Esophagus squamous epithelium (tissue), 5 donors: ENCODE measurements at places on chromosomes 1 and 21.

DNA sequence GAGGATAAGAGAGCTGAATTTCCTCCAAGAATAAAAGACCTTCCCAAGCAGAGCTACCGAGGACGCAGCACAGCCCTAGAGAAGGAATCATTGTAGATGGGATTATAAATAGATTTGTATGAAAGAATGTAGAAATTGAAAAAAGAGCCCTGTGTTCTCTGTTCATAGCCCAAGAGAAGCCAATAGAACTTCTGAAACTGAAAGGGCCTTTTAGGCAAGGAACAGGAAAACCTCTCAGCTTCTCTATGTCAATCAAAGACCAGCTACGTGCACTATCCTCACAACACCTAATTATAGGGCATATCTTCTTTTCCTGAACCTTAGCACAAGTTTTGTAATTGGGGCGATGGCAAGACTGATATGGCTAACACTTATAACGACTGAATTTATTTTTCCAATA is 192.4 kb upstream of the RNPC3 start:
- DNase-seq, result no peak

DNA sequence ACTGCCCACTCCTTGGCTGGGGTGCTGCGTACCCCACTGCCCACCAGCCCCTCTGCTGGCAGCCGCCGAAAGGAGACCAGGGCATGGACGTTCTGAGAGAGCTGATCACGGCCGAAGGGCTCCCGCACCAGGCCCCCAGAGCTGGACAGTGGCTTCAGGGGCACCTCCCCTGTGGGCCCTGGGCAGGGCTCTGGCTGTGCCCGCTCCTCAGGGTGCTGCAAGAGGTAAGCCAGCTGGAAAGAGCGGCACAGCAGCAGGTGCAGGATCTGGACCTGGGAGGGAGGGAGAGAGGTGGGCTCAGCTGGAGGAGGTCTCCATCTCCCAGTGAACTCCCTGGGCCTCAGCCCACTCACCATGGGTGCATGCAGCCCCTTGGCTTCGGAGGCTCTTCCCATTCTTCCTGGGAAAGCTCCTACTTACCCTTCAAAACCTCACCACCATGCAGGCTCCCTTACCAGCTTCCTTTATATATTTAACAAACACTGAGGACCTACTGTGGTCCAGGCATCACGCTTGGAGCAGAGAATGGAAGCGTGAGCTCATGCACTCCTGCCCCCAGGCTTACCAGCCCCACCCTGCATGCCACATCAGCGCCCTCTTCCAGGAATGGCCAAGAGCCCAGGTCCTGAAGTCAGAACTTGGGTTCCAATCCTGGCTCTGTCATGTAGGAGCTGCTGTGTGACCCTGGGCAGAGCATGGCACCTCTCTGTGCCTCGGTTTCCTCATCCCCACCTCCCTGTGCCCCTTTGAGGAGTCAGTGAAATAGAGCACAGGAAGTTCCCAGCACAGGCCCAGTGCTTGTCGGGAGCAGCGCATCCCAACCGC is 6.8 kb upstream of the KIF17 start:
- DNase-seq, result no peak

DNA sequence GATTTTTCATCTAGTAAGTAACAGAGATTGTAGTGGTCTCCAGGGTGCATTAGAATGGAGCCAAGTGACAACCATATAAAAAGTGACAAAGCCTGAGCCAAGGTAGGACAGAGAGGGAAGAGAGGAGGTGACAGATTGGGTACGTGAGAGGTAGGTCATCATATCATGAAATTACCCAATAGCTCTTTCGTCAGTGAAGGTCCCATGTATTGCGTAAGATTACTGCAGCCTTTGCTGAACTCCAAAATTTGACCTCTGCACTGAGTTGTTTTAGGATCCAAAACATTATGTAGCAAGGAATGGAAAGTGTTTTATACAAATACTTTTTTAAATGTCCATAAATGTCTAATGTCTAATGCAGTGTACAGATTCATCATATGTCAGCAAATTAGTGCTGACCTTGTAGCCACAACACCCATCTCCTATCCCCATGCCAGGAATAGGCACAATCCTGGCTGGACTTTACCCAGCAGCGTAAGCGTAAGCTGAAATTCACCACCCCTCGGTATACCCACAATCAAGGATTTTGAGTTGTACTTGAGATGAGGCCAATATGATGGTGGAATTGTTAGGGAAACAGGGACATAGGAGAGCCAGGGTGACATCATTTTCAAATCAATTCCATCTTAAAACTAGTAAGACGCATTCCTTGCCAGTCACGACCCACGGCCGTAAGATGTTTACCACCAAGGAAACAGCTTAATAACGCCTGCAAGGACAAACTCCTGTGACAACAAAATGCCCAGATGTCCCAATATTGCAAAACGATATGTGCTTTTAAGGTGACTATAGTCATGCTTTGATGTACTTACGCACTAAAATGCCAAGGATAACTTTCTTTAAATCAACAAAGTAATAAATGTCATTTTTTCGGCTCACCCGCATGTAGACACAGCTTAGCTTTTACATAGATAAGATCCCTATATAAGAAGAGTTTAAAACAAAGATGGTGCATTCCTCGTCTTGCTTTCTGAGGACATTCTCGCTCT is 38.1 kb upstream of the GREM2 start:
- DNase-seq, result no peak

- no peak for DNase-seq
Measured at GRCh38 chr1:219271818-219272535, 98.3 kb downstream of the LYPLAL1 start.

GRCh38 chr1:30787266-30787665 is 29.7 kb upstream of the LAPTM5 start:
- DNase-seq, result no peak

GRCh38 chr1:171366816-171367215 is 52.8 kb downstream of the FMO4 start:
- DNase-seq, result no peak
